GM23248 (cell line): ENCODE measurements at places on chromosomes 2 and 18. TPM values are rescaled to one million over a fixed set of nuclear protein-coding genes. Genes with fewer than 3 reads are reported as not detected.

Gene UBE2F
- polyA plus RNA-seq, result 121 and 129 TPM in 2 replicates

GRCh38 chr2:44130441-44130840 is 38.2 kb upstream of the PPM1B start:
- DNase-seq, result peak; percentile 72

DNA sequence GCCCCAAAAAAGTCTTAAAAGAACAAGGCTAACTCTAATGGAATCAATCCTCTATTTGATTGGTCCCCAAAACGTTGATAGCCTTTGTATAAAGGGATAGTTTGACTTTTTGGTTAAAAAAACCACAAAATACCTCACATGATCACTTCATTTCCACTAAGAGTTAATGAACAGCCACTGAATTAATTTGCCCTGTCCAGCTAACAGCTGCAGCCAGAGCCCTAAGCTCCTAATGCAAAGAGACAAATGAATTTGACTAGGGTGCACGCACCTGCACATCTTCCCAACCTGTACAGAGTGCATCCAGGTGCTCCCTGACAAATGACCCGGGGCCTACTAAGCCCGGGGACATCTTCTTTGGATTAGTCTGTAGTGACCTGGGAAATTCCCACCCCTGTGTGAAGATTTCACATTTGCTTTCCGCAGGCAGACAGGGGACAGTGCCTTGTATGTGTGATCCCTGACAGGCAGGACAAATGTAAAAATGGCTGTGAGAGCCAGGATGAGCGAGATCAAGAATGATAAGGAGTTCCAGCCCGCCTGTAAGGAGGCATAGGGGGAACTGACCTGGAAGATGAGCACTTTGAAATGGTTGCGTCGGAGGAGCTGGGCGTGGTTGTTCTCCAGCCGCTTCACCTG is 893 bp downstream of the CAVIN2 start:
- no peak for DNase-seq

- peak; percentile 60 for DNase-seq
Observed at GRCh38 chr2:29281086-29281915, 166.1 kb downstream of the CLIP4 start.

Gene MTCL1
- 7.8 and 10.3 TPM in 2 replicates for polyA plus RNA-seq

GRCh38 chr2:231461516-231461971 is 2.7 kb downstream of the NCL start:
- DNase-seq, result no peak

GRCh38 chr2:79935046-79935732 is 369.4 kb downstream of the LRRTM1 start:
- DNase-seq, result no peak

Gene DPP10
- not detected in 2 replicates for polyA plus RNA-seq

- DNase-seq, result no peak
Observed at GRCh38 chr18:24538414-24539264, 78.2 kb downstream of the HRH4 start.

DNA sequence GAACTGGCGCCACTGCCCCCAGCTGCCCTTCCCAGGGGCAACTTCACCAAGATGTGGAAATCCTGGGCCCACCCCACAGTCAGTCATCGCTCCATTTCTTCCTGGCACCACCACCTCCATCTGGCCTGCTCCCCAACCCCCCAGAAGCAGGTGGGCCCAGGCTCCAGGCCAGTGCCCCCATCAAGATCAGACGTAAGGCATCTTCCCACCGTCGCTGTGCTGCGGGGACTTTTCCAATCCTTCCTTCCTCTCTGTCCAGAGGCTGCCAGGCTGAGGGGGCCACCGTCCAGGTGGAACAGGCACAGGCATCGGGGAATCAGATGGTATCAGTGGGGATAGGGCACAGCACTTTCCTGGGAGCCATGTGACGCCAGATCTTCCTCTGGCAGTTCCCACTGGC is 8.1 kb downstream of the PRLH start:
- DNase-seq, result no peak

Gene PLCD4
- 1.6 TPM in 2 replicates for polyA plus RNA-seq

DNA sequence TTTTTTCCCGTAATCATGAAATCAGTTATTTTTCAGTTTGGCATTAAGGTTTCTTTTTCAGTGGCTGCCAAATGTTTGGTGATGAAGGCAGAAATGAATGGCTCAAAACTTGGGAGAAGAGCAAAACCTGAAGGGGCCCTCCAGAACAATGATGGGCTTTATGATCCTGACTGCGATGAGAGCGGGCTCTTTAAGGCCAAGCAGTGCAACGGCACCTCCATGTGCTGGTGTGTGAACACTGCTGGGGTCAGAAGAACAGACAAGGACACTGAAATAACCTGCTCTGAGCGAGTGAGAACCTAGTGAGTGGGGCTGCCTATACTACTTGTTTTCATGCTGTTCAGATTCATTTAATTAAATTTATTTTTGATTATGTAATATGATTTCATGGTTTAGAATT is 29.2 kb upstream of the MSH2 start:
- peak; percentile 4 for DNase-seq

DNA sequence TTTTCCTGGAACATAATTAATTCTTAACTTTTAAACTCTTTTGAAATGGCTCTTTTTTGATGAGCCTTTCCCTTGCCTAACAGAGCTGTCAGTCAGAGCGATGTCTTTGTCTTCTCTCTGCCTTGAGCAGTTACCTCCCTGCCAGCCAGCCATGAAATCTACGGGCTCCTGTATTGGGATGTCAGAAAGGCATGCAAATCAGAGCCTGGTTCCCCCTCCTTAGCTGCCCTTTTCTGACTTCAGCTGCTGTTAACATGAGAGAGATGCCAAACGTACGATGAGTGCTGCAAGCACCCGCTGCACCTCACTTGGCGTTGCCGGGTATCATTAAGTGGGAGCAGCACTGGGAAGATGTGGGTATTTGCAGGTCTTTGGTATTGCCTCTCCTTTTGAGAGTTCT is 131.4 kb upstream of the BOD1L2 start:
- no peak for DNase-seq

- DNase-seq, result no peak
Observed at GRCh38 chr2:232211743-232212686, 166.5 kb upstream of the ALPP start.

DNA sequence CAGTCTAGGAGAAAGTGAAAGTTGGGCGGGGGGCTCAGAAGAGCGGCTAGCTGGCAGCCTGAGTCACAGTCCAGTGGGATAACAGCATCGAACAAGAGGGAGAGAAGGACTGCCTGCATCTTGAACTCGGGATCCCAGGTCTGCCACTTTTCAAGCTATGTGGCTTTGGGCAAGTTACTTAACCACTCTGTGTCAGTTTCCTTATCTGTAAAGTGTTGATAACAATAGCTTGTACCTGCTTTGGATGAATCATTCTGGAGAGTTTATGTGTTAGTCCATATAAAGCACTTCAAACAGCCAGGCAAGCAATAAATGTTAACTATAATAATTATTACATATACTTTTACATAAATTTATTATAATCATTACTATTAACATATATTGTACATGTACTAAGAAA is 4.6 kb downstream of the DYSF start:
- no peak for DNase-seq

Gene KIAA2012
- polyA plus RNA-seq, result 0.13 and 0.18 TPM in 2 replicates

- DNase-seq, result peak; percentile 98
Observed at GRCh38 chr2:127398239-127398590, 10.4 kb upstream of the MAP3K2 start.

Gene UGP2
- polyA plus RNA-seq, result 180 TPM in 2 replicates

DNA sequence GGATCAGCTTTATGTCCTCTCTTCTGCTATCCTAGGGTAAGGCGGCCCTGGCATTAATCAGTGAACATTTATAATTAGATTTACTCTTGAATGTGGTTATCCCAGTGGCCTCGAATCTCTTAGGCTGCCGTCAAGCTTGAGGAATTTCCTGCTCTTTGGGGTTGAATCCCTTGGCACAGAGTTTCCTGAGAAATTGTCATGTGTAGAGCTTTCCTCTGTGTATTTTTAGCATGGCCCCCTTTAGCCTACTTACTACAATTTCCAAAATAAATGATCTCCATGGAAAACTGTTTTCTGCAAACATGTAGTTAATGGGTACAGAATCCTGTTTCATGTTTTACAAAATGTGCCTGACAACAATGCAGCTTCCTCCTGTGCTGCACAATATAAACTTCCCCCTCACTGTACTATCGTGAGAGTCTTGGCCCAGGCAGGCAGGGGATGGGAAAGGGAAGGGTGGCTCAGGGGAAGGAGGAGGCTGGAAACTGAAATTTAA is 18.1 kb downstream of the NCAPH start:
- DNase-seq, result peak; percentile 84

Gene AGAP1
- 2.2 and 3.0 TPM in 2 replicates for polyA plus RNA-seq

Gene NETO1
- not detected in 2 replicates for polyA plus RNA-seq

DNA sequence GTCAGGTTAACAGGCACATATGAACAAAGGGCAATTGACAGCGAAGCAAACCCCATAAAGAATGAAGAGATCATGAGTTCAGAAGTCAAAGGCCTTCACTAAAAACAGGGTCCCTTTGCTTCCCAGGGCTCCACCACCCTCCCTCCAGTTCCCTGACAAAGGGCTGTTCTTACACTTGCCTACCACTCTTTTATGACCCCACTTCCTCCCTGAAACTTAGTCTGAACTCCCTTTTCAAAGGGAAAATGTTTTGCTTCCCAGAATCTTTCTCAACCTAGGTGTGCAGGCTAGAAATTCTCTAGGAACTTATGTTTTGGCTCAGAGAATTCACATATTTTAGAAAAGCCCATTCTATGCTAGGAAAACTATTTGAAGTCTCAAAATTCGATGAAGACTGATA is 86.0 kb upstream of the ITGA4 start:
- no peak for DNase-seq

GRCh38 chr2:206154197-206154596 is 5.0 kb downstream of the NDUFS1 start:
- DNase-seq, result peak; percentile 11

GRCh38 chr2:86372641-86373502 is 35.4 kb upstream of the REEP1 start:
- DNase-seq, result peak; percentile 68

DNA sequence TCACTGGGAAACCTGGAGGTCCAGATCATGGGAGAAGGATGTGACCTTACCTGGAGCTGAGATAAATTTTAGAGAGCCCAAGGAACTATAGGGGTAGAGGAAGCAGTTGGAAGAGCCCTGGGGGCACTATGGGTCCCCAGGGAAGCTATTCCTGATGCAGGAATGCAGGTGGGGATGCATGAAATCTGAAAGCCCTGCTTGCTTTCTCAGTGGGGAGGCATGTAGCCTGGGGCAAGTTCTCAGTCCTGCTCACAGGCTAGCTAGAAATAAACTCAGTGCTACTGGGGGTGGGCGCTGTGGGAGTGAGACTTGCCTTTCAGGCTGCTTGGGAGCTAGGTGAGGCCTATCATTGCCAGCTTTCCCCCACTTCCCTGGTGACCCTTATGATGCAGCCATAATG is 499.7 kb downstream of the PTH2R start:
- DNase-seq, result no peak

Gene TNFAIP6
- polyA plus RNA-seq, result 10.2 and 10.7 TPM in 2 replicates
